ENCODE measurements at places on chromosomes 6 and 20.
A peak's percentile ranks its signal among the peaks of the same experiment; 100 is the strongest.

DNA sequence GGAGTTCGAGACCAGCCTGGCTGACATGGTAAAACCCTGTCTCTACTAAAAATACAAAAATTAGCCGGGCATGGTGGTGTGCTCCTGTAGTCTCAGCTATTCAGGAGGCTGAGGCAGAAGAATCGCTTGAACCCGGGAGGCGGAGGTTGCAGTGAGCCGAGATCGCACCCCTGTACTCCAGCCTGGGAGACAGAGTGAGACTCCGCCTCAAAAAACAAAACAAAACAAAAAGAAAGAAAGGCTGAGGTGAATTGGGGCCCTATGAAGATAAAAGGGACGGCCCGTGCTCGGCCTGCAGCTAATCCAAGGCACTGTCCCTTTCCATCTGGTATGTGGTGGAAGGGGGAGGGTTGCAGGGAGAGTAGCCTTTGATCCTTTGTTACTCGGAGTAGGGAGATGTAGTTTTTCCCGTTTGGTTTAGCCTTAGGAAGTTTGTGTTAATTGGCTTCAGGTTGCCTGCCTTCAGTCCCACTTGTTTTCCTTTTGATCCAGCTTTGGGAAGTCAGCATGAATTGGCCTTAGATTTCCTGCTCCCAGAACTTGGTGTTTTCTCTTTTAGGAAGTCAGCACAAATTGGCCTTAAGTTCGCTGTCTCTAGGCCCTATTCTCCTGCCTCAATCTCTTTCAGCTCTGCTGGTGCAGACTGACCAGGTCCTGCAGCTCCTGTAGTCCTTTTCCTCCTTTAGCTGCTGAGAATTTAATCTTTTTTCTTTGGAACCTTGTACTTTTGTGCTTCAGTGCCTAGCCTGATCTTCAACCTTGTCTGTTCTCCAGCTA lies 36.1 kb upstream of the PAQR8 start:
- DNase-seq: no peak

DNA sequence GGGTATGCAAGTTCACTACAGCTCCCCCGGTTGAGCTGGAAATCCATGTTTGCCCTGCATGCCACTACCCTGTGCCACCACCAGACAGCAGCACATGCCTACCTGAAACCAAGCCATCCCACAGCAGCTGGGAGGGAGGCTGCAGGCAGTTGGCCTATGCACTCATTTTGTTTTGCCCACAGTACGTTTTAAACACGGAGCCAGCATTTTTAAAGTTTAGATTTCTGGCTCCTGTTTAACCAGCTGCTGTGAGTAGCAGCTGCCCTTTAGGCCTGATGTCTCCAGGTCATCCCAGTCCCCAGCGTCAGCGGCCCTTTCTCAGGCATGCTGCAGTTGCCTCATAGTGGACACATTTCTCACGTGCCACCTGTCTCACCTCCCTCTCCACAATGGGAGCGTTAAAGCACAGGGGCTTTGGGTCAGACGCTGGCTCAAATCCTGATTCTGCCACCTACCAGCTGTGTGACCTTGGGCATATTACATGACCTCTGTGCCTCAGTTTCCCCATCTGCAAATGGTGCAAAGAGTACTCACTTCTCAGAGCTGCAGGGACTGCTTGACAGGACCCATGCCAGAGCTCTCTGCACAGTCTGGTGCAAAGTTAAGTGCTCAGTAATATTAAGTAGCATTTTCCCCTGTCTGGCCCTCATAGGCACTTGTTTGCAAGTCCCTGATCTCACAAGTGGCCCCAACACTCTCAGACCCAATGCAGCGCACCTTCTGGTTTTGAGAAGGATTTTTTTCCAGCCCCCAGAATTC lies 8.2 kb upstream of the UBE2V1 start:
- peak; percentile 74 for DNase-seq

- DNase-seq: no peak
Measured at GRCh38 chr6:150877928-150878327, 12.4 kb downstream of the MTHFD1L start.

- no peak for DNase-seq
Measured at GRCh38 chr20:8139899-8140298, 7.8 kb downstream of the PLCB1 start.

GRCh38 chr6:160057080-160057479 lies 64.5 kb upstream of the SLC22A1 start:
- DNase-seq: no peak

All from heart left ventricle (tissue), 16 donors.